Endothelial cell (in vitro differentiated cells): ENCODE measurements at places on chromosomes 7 and 10. TPM values are rescaled to one million over a fixed set of nuclear protein-coding genes. Genes with fewer than 3 reads are reported as not detected.

VGF gene
- total RNA-seq = 0.77 TPM

GHRHR gene
- total RNA-seq = 7.5 TPM

AKR1C8 gene
- total RNA-seq = not detected

VPS37D gene
- 9.8 TPM for total RNA-seq

DYDC2 gene
- total RNA-seq = not detected

CARD11 gene
- 3.9 TPM for total RNA-seq

ECD gene
- total RNA-seq = 38.5 TPM

OPN1SW gene
- total RNA-seq = not detected

XRCC2 gene
- total RNA-seq = 2.9 TPM

GPR26 gene
- total RNA-seq = 0.05 TPM

ABCB8 gene
- 17.4 TPM for total RNA-seq

CCL24 gene
- not detected for total RNA-seq

SHTN1 gene
- total RNA-seq = 106 TPM

CCDC136 gene
- total RNA-seq = 31.5 TPM

VAX1 gene
- 26.3 TPM for total RNA-seq

CRTAC1 gene
- 37.3 TPM for total RNA-seq

SUN3 gene
- not detected for total RNA-seq

EN2 gene
- 2.1 TPM for total RNA-seq

- no peak overlapping the region for H3K27ac ChIP-seq
- no peak for DNase-seq
- no peaks in the 10 kb centered on the region for H3K27me3 ChIP-seq
- no peaks in the 10 kb centered on the region for H3K4me1 ChIP-seq
- H3K36me3 ChIP-seq = peaks cover 20% of the 10 kb centered on the region
Observed at GRCh38 chr10:48333856-48334255, 27.4 kb downstream of the MAPK8 start.

- no peak overlapping the region for H3K4me3 ChIP-seq
- DNase-seq = no peak
- no peaks in the 10 kb centered on the region for H3K27me3 ChIP-seq
- H3K27ac ChIP-seq = no peak overlapping the region
Observed at GRCh38 chr10:53140506-53140905, 367.9 kb upstream of the MBL2 start.

- H3K4me1 ChIP-seq = no peaks in the 10 kb centered on the region
- H3K27me3 ChIP-seq = no peaks in the 10 kb centered on the region
- H3K4me3 ChIP-seq = no peak overlapping the region
- H3K27ac ChIP-seq = no peak overlapping the region
Observed at GRCh38 chr7:20927976-20928375, 141.3 kb upstream of the SP8 start.

GRCh38 chr10:132383101-132383500, 13.9 kb upstream of the PWWP2B start:
- H3K27ac ChIP-seq = no peak overlapping the region
- H3K4me1 ChIP-seq = peaks cover 24% of the 10 kb centered on the region
- H3K27me3 ChIP-seq = peaks cover 15% of the 10 kb centered on the region

- H3K4me1 ChIP-seq = peaks cover 58% of the 10 kb centered on the region
- DNase-seq = peak; percentile 17
- H3K27ac ChIP-seq = peak overlapping the region; percentile 39
- no peak overlapping the region for H3K4me3 ChIP-seq
- peaks cover 3% of the 10 kb centered on the region for H3K27me3 ChIP-seq
Observed at GRCh38 chr7:127900732-127901685, 130.2 kb downstream of the LRRC4 start.

GRCh38 chr10:114359953-114360345, 44.4 kb downstream of the AFAP1L2 start:
- DNase-seq = no peak
- H3K4me3 ChIP-seq = no peak overlapping the region
- H3K4me1 ChIP-seq = no peaks in the 10 kb centered on the region
- H3K27me3 ChIP-seq = no peaks in the 10 kb centered on the region
- H3K36me3 ChIP-seq = no peaks in the 10 kb centered on the region

DNA sequence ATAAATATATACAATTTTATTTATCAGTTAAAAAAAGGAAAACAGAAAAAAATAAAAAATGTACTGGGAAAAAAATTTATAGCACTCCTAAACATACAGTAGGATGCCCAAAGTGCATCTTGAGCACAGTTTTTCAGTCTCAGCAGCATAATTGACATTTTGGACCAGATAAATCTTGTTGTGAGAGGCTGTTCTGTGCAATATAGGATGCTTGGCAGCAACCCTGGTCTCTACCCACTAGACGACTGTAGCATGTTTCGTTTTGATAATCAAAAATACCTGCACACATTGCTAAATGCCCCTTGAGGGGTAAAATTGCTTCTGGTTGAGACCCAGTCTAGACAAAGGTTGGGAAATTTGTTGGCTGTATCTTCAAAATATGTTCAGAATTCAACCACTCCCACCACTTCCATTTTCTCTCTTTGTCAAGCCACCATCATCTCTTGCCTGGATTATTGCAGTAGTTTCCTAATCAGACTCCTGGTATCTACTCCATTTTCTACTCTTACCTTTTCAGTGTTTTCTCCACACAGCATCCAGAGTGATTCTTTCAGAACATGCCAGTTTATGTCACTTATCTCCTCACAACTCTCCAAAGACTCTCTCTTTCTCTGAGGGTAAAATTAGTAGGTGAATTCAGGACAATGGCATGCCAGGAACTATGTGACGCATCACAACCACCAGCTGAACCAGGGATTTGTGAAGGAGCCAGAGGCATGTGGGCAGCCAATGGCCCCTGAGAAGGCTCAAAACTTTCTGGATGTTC, 91.4 kb downstream of the GPR85 start:
- H3K27ac ChIP-seq = no peak overlapping the region
- H3K4me3 ChIP-seq = no peak overlapping the region
- H3K4me1 ChIP-seq = no peaks in the 10 kb centered on the region
- H3K27me3 ChIP-seq = peaks cover 2% of the 10 kb centered on the region

DNA sequence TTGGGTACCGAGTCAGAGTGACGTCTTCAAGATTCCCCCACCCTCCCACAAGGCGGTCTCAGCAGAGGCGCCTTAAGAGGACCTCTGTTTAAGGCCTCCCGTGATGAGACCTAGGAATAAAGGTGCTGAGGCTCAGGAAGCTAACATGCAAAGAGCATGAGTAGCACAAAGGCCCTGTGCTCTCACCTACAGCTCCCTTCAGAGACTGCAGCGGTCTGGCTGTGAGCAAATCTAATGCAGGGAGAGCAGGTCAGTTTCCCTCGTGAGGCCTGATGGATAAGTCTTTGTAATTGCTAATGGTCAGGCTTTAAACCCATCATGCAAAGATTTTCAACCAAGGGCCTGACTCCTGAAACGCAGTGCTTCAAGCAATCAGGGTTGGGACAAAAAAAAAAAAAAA, 909.3 kb upstream of the GHITM start:
- no peak for DNase-seq
- peaks cover under 1% of the 10 kb centered on the region for H3K4me1 ChIP-seq
- no peak overlapping the region for H3K4me3 ChIP-seq
- no peak overlapping the region for H3K27ac ChIP-seq
- peaks cover 1% of the 10 kb centered on the region for H3K27me3 ChIP-seq
- no peaks in the 10 kb centered on the region for H3K36me3 ChIP-seq

DNA sequence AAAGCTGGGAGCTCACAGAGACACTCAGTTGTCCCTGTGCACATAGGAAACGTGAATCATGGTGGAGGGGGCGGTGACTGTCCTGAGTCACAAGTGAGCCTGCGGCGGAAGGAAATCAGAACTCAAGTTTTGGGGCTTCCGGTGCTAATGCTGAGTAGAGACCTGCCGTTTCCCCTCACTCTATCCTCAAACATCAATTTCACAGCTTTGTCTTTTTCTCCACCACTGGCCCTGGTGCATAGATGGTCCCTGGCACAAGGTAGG, 21.9 kb downstream of the ADCYAP1R1 start:
- H3K36me3 ChIP-seq = peaks cover 21% of the 10 kb centered on the region
- H3K4me3 ChIP-seq = no peak overlapping the region
- H3K27me3 ChIP-seq = peaks cover 8% of the 10 kb centered on the region
- DNase-seq = no peak

DNA sequence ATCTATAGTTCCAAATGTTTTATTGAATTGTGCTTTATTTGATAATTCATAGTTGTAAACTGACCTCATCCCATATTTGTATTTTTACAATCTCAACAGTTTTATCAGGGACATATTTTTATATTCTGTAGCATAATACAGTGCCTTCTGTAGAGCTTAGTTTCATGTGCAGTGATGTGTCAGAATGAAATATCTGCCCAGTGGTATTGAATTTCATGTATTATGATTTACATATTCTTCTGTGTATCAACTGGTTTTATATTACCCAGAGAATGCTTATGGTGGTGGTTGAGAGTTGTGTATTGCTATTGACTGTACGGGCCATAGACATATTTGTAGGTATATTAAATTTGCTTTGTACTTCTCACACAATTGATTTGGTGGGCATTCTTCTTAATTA, 89.9 kb downstream of the KAT6B start:
- H3K36me3 ChIP-seq = peaks cover 6% of the 10 kb centered on the region
- peaks cover 1% of the 10 kb centered on the region for H3K27me3 ChIP-seq
- no peak overlapping the region for H3K4me3 ChIP-seq

- H3K4me3 ChIP-seq = peak overlapping the region; percentile 89
- H3K27ac ChIP-seq = no peak overlapping the region
- peaks cover 6% of the 10 kb centered on the region for H3K36me3 ChIP-seq
- peak; percentile 68 for DNase-seq
- peaks cover 25% of the 10 kb centered on the region for H3K27me3 ChIP-seq
Observed at GRCh38 chr7:64887756-64888508, 15.1 kb upstream of the ZNF273 start.

- H3K27me3 ChIP-seq = peaks cover 4% of the 10 kb centered on the region
- no peaks in the 10 kb centered on the region for H3K4me1 ChIP-seq
- no peaks in the 10 kb centered on the region for H3K36me3 ChIP-seq
- H3K4me3 ChIP-seq = no peak overlapping the region
- DNase-seq = no peak
Observed at GRCh38 chr10:116760919-116761318, 18.6 kb upstream of the HSPA12A start.

- peak; percentile 62 for DNase-seq
- no peaks in the 10 kb centered on the region for H3K36me3 ChIP-seq
Observed at GRCh38 chr7:101814081-101814990, 3.1 kb upstream of the CUX1 start.

DNA sequence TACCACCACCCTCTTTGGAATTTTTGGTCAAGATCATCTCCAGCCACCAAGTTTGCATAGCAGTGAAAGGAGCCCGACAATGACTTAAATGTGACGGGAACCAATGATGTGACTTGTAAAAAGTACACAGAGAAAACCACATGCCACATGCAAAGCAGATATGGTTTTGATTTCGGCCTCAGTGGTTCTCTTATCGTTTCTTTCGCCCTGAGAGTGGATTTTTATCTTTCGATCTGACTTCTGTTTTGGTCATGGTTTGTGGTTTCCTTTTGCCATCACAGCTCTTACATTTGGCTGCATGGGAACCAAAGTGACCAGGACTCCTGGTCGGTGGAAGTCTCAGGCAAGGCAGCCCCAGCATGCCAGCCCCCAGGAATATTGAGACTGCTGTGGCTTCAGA, 31.5 kb downstream of the TCF7L2 start:
- H3K4me1 ChIP-seq = peaks cover 33% of the 10 kb centered on the region
- no peak overlapping the region for H3K4me3 ChIP-seq
- no peak for DNase-seq
- no peak overlapping the region for H3K27ac ChIP-seq

GRCh38 chr7:129702761-129703338, 91.3 kb downstream of the NRF1 start:
- DNase-seq = no peak
- no peaks in the 10 kb centered on the region for H3K27me3 ChIP-seq
- H3K4me3 ChIP-seq = no peak overlapping the region
- peaks cover 11% of the 10 kb centered on the region for H3K36me3 ChIP-seq

- no peak for DNase-seq
- H3K4me3 ChIP-seq = no peak overlapping the region
- peaks cover 2% of the 10 kb centered on the region for H3K27me3 ChIP-seq
- H3K27ac ChIP-seq = no peak overlapping the region
- H3K4me1 ChIP-seq = no peaks in the 10 kb centered on the region
Observed at GRCh38 chr10:79357180-79357579, 9.9 kb downstream of the PPIF start.

DNA sequence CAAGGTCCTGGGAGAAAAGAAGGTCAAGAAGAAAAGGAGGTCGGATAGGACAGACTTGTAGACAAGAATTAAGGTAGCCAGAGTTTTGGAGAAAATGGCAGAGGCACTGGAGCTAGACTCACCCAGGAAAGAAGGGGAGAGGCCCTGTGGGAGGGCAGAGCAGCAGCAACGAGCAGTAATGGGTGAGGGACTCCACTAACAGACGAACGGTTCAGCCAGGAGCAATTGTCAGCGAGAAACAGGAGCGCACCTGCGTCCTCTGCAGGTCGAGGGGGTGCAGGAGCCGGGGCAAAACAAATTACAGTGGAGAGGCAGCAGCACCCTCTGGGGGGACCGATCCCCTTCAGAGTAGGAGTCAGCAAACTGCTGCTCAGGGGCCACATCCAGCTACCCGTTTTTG, 18.5 kb upstream of the IGFBP3 start:
- H3K36me3 ChIP-seq = peaks cover 3% of the 10 kb centered on the region
- H3K27ac ChIP-seq = no peak overlapping the region
- peak overlapping the region; percentile 24 for H3K4me3 ChIP-seq
- DNase-seq = no peak

- H3K27ac ChIP-seq = peak overlapping the region; percentile 62
- DNase-seq = no peak
- H3K36me3 ChIP-seq = peaks cover 31% of the 10 kb centered on the region
- H3K27me3 ChIP-seq = peaks cover 6% of the 10 kb centered on the region
- H3K4me1 ChIP-seq = peaks cover 66% of the 10 kb centered on the region
Observed at GRCh38 chr7:127809261-127809702, 157.3 kb downstream of the SND1 start.
